ENCODE measurements at places on chromosomes 1 and 21. TPM values are rescaled to one million over a fixed set of nuclear protein-coding genes. Genes with fewer than 3 reads are reported as not detected.

The TMEM125 gene
- total RNA-seq, result not detected

The RIIAD1 gene
- not detected for total RNA-seq

The COX20 gene
- total RNA-seq, result 46.4 TPM

The NR1I3 gene
- total RNA-seq, result not detected

The CDK18 gene
- total RNA-seq, result 1.0 TPM

The KLHDC9 gene
- total RNA-seq, result 2.3 TPM

The ERG gene
- 0.03 TPM for total RNA-seq

The ATAD3C gene
- not detected for total RNA-seq

The UBE2G2 gene
- 44.4 TPM for total RNA-seq

The TFAP2E gene
- total RNA-seq, result 0.56 TPM

The DCDC2B gene
- total RNA-seq, result not detected

The OR2T11 gene
- not detected for total RNA-seq

The ETS2 gene
- total RNA-seq, result 80.5 TPM

The FAM110D gene
- 0.01 TPM for total RNA-seq

The RAP1A gene
- total RNA-seq, result 25.4 TPM

The UBL4B gene
- total RNA-seq, result not detected

The CA6 gene
- total RNA-seq, result not detected

The KCNC4 gene
- total RNA-seq, result 4.4 TPM

The TMEM9 gene
- total RNA-seq, result 82.4 TPM

The SMPDL3B gene
- total RNA-seq, result 0.99 TPM

The LCE1F gene
- not detected for total RNA-seq

The WNT3A gene
- total RNA-seq, result 0.02 TPM

The NUP133 gene
- 23.2 TPM for total RNA-seq

All from A549 treated with CpdA at 1 μM for 4 hours (cell line).